SHP77 (cell line): ENCODE measurements at places on chromosomes 7 and 10.

DNA sequence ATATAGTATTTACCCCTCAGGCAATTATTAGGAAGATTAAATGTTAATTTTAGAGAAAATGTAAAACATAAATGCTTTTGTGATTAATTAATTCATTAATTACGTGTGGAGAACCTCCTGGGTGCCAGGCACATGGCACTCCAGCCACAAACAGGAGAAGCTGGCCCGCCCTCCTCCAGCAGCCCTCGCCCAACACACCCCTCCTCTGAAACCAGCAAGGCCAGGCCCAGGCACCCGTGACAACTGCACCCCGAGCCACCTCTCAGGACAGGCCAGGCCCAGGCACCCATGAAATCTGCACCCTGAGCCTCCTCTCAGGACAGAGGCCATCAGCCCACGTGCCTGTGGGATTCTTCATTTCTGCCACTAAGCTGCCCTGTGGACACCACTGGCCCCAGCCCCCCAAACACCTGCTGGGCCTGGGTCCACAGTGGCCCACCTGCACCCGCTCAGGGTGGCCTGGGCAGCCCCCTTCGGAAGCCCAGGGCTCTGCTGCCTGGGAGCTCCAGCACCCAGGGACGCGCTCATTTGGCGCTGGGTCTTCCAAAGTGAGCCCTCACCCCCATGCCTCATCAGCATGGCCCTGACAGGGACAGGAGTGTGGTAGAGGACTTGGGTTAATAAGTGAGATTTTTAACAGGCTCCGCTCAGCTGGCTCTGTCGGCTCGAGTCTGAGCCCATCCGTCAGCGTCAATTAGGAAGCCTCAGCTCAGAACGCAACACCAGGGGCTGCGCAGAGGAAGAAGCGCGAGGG, 482.1 kb downstream of the DNAJB6 start:
- DNase-seq = no peak

GRCh38 chr7:76050545-76050944, 2.6 kb downstream of the MDH2 start:
- no peak for DNase-seq

GRCh38 chr7:37971491-37971890, 51.1 kb downstream of the EPDR1 start:
- DNase-seq = no peak

DNA sequence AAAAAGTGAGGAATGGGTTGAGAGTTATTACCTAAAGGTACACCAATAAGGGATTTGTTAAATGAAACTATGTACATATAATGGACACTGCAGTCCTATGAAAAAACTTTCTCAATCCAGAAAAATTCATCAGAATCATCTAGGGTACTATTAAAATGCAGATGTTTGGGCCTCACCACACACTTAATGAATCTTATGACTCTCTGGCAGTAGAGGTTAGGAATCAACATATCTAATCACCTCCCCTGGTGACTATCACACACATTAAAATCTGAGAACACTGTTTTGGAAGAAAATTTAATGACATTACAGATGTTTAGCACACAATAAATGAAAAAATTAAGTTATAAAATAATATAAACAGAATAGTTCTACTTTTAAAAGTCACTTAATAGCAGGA, 32.1 kb downstream of the BAZ1B start:
- DNase-seq = no peak

- no peak for DNase-seq
Measured at GRCh38 chr10:131738396-131738735, 162.4 kb upstream of the PPP2R2D start.

DNA sequence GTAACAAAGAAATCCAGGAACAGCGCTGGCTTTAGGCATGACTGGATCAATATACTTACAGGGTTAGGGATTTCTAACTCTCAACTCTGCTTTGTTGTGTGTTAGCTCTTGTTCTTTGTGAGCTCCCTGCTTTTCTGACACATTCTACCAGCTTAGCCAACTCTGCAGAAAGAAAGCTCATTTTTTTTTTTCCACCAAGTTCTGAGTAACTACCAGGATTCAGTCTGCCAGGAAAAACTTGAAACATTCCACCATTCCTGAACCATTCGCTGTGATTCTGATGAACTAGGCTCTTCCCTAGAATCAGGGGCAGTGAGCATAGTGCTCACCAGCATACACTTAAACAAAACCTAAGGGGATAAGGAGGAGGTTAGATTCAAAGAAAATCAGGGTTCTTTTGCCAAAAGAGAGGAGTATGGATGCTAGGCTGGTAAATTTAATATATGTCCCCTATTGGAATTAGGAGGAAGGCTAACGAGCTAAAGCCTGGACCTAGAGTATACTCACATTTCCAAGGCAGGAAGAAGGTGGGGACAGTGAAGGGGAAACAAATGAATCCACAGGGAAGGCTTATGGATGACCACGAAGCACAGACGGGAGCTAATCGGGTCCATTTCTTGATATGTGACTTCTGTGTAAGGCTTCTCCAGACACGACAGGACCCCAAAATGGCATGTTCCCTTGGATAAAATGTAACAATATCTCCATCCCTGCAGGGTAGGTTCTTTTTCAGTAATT, 183.4 kb downstream of the PRKG1 start:
- DNase-seq = no peak

- DNase-seq = peak; percentile 33
Measured at GRCh38 chr7:18457832-18458231, 37.7 kb upstream of the HDAC9 start.

DNA sequence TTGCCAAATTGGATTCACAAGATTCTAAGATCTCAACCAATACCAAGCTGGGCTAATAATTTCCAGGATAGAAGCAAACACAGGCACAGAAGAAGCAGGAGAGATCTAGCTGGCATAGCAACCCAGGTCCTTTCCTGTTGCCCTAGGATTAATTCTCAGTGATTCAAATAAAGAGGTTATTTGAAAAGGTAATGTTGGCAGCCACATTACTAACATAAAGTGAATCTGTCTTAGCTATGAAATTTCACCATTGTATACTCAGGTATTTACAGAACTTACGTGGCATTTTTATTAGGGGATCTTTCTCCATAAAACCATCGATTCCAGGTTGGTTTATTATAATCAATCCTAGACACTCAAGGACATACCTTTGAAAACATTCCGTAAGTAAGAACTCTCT, 379.3 kb upstream of the POM121L12 start:
- no peak for DNase-seq

DNA sequence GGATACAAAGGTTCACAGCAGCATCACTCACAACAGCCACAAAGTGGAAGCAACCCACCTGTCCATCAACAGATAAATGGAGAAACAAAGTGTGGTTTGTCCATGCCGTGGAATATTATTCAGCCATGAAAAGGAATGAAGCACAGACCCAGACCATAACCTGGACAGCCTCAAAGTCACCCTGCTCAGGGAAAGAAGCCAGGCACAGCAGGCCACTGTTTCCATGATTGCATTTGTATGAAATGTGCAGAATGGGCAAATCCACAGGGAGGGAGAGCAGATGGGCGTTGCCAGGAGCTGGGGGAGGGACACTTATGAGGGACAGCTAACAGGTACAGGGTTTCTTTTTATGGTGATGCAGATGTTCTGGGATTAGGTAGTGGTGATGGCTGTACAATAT, 30.3 kb downstream of the FOXL3 start:
- DNase-seq = no peak

DNA sequence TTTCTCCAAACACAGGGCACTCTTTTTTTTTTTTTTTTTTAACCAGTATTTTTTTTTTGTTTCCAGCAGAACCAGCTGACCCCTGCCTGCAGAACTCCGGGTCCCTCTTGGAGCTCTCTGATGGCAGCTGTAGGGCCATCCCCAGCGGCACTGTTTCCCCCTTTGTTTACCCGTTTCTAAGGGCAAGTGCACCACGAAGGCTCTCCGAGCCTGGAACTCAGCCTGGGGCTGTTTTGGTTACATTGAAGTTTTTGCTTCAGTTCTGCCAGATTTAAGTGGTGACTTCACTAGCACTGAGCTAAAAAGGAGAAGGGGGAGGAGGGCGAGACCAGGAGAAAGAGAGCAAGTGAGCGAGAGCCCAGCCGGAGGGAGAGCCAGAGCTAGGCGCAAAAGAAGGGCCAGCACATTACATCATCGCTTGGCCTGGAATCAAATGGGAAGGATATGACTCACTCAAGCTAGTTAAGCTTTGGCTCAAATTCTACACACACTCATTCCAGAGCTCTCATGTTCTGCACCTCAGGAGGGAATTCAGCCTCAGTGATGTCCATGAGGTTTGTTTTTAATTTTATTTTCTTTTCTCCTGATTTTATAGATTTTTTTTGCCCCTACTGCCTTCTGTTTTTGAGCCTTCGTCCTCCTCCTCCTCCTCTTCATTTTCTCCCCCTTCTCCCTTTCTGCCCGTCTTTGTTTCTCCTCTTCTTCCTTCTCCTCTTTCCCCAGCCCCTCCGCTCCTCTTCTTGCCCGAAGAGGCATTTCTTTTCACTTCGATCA, 272.3 kb downstream of the TRIL start:
- DNase-seq = peak; percentile 97

DNA sequence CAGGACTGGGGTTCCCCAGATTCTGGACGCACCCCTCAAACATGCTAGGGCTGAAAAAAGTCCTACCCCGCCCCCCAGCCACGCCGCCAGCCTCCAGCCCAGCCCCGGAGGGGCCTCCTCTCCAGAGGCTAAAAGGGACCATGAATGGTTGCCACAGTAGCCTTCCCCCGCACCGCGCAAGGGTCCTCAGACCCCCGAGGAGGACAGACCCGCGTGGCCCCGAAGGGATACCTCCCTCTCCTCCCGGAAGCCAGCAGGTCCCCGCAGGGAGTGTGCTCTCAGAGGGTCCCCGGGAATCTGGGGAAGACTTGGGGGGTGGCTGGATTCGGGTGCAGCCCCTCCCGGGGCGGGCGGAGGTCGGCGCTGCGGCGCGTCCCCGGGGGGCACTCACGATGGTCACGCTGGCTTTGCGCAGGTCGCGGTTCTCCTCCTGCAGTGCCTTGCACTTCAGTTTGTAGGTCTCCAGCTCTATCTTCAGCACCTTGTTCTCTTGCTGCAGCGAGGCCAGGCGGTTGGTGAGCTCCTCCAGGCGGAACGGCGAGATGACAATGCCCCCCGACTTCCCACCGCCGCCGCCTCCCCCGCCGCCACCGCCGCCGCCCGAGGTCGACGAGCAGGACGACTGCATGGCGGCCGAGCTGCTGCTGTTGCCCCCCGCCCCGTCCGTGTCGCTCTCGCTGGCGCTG, 482 bp downstream of the CCDC6 start:
- no peak for DNase-seq

GRCh38 chr10:49170632-49171325, 17.4 kb downstream of the TMEM273 start:
- DNase-seq = no peak

GRCh38 chr10:84269162-84269561, 24.3 kb downstream of the RGR start:
- no peak for DNase-seq

DNA sequence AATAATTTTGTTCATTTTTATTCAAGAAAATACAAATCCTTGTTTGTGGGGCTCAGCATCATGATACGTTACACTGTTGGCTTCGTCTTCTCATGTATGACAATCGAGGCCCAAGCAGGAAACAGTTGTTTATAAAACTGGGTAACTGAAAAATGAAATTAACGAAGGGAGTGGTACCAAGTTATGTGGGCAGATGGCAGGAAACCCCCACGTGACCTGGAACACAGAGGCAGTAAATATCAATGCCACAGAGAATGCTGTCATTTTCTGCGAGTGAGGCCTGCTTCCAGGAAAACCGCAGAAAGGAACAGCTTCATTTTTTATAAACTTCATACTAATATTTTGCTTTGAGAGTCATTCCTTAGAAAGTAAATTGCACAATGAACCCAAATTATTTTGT, 201.0 kb upstream of the ADARB2 start:
- DNase-seq = no peak

GRCh38 chr7:101618916-101619315, 10.2 kb downstream of the MYL10 start:
- no peak for DNase-seq

- DNase-seq = no peak
Measured at GRCh38 chr7:93316730-93317129, 84.6 kb downstream of the VPS50 start.

DNA sequence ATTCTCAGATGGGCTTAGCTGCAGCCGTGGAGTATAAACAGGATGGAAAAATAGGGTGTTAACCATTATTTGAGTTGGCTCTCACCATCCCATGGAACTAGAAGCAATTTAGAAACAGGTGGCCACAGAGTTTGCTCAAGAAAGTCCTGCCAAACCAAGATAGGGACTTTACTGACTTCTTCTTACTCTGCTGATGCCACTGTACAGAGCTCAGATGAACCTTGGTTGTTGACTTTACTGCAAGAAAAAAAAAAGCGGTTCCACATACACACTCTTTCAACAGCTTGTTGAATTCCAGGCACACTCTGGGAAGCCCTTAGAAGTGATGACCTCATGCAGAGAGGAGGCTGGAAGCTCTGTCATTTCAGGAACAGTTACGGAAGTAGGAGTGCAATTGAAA, 753.4 kb downstream of the NRG3 start:
- DNase-seq = no peak

- no peak for DNase-seq
Measured at GRCh38 chr7:112159351-112159750, 46.8 kb downstream of the DOCK4 start.

- no peak for DNase-seq
Measured at GRCh38 chr7:70325509-70326101, 727.3 kb downstream of the AUTS2 start.

GRCh38 chr7:44112997-44113763, 9.0 kb downstream of the AEBP1 start:
- DNase-seq = no peak

- no peak for DNase-seq
Measured at GRCh38 chr10:33109384-33109783, 151.4 kb upstream of the ITGB1 start.

- no peak for DNase-seq
Measured at GRCh38 chr10:45368181-45368580, 5.8 kb upstream of the ALOX5 start.

GRCh38 chr10:69890065-69890847, 88.5 kb downstream of the COL13A1 start:
- no peak for DNase-seq

GRCh38 chr10:79079490-79080355, 11.0 kb downstream of the ZMIZ1 start:
- no peak for DNase-seq

- DNase-seq = no peak
Measured at GRCh38 chr10:33477291-33478088, 143.0 kb upstream of the NRP1 start.

DNA sequence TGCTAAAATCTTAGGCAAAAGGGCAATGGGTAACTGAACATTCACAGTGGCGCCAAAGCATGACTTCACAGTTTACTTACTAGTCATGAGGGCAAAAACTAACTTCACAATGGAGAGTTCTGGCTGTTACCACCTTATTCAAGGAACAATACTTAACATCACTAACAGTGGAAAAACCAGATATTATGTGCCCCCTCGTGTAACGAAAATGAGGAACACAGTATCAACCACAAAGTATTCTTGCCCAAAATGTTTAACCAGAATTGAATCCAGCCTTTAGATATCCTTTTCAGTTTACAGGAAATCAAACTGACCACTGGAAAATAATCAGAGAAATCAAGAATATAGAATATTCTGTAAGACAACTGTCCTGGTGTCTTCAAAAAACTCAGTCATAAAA, 9.5 kb downstream of the C7orf25 start:
- no peak for DNase-seq

- no peak for DNase-seq
Measured at GRCh38 chr10:70115948-70116682, 16.5 kb downstream of the AIFM2 start.

GRCh38 chr10:96176985-96177384, 46.9 kb downstream of the ZNF518A start:
- DNase-seq = no peak
